ENCODE measurements at places on chromosomes 1 and 21.

DNA sequence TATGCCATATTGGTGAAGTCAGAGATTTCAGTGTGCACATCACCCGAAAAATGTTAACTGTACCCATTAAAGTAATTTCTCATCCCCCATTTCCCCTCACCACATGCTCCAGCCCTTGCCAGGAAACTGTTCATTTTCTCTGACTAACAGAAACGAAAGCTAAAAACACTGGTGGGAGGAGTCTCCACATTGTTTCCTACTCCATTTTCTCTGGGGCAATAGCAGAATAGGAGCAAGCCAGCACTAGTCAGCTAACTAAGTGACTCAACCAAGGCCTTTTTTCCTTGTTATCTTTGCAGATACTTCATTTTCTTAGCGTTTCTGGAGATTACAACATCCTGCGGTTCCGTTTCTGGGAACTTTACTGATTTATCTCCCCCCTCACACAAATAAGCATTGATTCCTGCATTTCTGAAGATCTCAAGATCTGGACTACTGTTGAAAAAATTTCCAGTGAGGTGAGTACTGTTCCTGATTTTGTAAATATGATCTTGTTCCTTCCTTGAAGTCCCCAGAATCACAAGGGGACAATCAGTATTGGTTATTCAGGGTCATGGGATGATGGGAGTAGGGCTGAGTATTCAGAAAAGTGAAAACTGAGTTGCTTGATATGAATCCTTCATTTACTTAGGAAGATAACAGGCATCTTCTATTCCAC is at the start of gene IFI16:
Gene IFI16 (plus strand): TSS at position 204 of the 658 bp plus-strand sequence. CDS start 4,774 bp downstream, outside the sequence.
- peak; percentile 73 for DNase-seq

DNA sequence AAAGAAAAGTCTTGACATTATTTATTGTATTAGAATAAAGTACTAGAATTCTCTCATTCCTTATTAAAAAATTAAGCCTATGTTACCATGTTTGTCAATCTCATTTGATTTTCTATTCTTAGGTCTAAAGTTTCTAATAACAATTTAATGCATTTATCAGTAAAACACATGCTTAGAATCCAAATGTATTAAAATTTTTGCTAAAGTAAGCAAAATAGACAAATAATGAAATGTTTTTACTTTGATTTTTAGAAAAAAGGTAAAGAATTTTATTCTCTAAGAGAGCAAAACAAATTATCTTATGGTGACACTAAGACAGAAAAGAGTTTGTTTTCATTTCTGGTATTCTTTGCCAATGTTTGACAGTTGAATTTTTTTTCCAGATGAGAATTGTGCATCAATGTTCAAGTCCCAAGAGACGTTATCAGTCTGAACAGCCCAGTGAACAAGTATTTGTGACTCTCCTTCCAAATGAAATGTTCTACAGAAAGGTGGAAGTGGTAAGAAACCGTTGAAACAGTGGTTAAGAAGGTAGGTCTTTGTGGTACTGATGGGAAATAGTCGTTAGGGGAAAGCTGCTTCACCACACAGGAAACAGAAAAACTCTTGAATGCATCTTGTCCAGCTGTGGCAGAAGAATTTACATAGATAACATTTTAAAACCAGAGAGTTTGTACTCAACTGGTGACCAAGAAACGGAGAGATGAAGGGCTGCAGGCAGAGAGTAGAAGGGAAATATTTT is 402.5 kb downstream of the PTPRC start:
- no peak for DNase-seq

GRCh38 chr1:173473599-173474011 is 3.5 kb upstream of the PRDX6 start:
- DNase-seq = no peak

DNA sequence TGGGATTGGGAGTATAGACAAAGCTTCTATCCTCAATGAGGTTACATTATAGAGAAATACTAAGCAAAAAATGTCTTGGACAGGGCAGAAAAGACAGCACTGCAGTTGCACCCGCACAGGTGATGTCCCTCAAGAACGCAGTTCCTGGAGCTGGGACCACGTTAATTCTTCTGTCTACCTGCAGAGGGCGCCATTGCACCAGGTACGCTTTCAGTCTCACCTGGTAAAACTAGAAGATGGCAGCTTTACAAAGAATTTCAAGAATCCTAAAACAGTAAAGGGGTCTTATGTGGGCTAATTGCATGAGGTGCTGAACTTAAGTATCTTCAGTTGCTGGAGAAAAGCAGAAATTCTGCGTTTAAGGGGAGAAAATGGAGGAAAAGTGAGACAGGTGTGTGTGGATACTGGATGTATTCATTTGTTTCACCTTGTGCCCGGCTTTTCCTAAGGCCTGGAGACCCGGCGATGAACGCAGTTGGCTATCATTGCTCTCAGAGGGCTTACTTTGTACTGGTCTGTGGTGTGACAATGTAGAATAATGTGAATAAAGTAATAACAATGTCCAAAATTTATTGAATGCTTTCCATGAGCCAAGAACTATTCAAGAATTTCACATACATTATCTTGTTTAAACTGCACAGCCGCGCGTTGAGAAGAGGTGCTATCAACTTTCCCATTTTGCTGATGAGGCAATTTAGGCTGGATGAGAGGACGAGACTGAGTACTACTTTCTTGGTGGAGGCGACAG is 276.3 kb upstream of the GREM2 start:
- DNase-seq = no peak

GRCh38 chr1:76136894-76137293 is 62.3 kb downstream of the ST6GALNAC3 start:
- DNase-seq = no peak

DNA sequence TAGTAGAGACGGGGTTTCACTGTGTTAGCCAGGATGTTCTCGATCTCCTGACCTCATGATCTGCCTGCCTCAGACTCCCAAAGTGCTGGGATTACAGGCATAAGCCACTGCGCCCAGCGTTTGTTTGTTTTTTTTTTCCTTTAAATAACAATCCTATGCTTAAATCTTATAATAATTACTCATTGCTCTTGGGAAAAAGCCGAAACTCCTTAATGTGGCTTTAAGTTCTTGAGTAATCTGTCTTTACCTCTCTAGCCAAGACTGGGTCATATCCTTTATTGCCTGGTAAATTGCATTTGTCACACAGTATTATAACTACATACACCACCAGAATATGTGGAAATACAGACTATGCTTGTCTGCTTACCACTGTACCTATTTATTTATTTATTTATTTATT is 97.1 kb downstream of the MACF1 start:
- no peak for DNase-seq
